Fibroblast of gingiva (primary cell): ENCODE measurements at places on chromosomes 5 and 9.

GRCh38 chr5:158022837-158023236, 163.9 kb upstream of the CLINT1 start:
- DNase-seq = no peak

GRCh38 chr5:116063950-116064349, 20.9 kb upstream of the COMMD10 start:
- DNase-seq = no peak

DNA sequence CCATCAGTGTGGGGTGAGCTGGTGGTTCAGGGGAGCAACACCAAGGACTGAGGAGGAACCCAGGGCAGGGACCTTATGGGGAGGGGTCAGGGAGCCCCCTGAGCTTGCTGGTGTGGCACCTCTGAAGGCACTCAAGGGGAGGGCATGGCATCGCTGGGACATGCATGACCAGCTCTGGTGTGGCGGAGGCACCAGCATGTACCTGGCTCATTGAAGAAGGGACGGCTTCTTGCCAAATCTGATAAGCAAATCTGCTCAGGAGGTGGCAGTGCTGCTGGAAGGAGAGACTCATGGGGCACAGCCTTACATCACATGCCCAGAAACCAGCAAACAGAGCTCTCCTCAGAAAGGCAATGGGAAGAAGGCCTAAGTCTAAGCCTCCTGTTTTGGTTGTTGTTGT, 421.8 kb downstream of the SEMA5A start:
- no peak for DNase-seq

DNA sequence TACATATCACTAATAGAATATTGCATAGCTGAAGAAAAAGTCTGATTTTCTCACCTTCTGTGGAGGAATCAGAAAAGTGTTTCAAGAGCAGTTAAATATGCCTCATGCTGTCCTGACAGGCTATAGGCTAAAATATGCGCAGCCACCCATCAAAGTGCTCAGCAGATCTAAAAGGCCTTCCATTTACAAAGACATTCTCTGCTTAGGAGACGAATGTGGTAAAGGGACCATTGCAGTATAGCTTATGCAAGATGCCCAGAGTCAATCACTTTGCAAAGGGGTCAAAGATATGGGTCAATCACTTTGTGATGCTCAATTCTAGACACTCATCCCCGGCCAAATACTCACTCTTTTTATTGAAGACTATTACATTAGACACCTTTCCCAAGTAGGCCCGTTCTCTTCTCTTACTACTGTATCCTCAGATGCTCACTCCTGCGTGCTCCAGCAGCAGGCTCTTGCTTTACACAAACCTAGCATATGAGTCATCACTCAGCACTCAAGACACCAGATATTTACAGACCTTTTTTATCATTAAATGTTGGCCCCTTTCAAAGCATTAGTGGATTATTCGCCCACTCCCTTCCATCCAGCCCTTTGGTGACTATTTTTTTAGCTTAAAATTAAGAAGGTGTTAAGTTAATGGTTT, 568.2 kb upstream of the CDH18 start:
- DNase-seq = no peak

GRCh38 chr5:106474066-106474465, 1196.7 kb downstream of the EFNA5 start:
- no peak for DNase-seq

DNA sequence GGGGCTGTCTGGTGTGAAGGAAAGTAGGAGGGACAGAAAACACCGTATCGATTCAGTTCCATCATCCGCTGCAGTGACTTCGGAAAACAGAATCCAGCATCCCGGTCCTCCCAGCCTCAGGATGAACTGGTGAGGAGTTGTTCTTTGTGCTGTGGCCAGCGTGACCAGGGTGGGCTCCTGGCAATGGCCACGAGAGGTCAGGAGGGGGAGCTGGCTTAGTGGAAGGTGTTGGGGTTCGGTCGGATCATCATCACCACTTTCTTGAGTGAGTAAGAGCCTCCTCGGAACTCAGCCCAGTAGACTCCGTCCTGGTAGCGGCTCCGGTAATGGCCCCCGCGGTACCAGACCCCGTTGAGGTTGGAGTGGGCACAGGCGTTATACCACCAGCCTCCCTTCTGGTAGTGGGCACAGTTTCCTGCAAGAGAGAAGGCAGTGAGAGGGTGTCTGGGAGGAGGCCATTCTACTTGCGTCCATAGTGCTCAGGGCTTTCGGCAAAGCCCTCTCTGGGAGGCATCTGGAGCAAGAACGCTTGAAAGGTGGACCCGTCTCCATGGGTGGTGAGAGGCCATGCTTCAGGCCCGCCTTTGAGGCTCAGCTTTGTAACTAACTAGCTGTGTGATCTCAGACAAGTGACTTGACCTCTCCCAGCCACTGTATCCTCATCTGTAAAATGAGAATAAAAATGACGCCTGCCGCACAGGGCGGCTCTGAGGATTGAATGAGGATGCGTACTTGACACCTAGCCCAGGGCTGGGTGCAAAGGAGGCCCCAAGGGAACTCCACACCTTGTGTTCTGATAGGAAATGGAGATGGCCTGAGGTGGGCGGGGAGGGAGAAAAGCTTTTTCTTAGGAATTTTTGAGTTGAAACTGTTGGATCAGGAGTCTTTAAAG, 33.5 kb downstream of the ANGPTL2 start:
- no peak for DNase-seq

- peak; percentile 14 for DNase-seq
Observed at GRCh38 chr9:36928670-36929349, 105.3 kb downstream of the PAX5 start.

DNA sequence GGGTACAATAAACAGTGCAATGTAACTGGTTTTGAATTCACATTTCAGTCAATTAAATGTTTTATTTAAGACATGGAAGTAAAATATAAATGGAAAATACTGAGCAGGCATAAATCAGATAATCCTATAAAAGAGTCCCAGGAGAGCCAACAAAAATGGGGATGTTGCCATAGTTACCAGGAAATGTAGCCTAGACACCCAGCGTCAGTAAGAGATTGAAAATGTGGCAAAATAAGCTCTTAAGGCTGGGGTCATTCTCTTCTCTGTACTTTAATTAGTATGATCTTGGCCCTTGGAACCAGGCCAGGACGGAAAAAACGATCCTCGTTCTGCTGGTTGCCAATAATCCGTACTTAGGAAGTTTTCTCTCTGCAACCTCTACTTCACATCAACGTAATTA, 18.9 kb upstream of the RASEF start:
- DNase-seq = no peak

GRCh38 chr9:7192266-7192665, 434.5 kb downstream of the KDM4C start:
- no peak for DNase-seq

DNA sequence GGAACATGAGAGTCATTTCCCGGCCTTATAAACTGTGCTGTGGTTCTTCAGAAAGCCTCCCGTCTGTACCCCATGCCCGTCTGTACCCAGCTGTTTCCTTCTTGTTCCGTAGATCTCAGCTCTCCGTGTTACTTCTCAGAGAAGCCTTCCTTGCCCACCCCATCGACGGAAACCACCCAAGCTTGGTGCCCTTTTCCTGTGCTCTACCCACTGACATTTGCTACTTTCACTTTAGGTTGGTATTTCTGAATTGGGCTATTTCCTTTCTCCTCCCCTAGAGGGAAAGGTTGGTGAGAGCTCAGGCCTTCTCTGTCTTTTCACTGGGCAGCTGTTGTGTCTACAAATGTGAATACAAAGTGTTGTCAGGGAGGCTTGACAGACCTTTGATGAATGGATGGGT, 764.5 kb upstream of the ADAMTS16 start:
- no peak for DNase-seq

- no peak for DNase-seq
Observed at GRCh38 chr9:93390953-93391515, 60.5 kb upstream of the FAM120A start.

GRCh38 chr5:100840370-100840769, 62.7 kb downstream of the ST8SIA4 start:
- peak; percentile 26 for DNase-seq
